ENCODE measurements at places on chromosomes 13 and 19. TPM values are rescaled to one million over a fixed set of nuclear protein-coding genes. Genes with fewer than 3 reads are reported as not detected.

GRCh38 chr19:29507081-29507860 lies 18.5 kb upstream of the VSTM2B start:
- DNase-seq, result no peak
- no peaks in the 10 kb centered on the region for H3K4me1 ChIP-seq
- peaks cover 1% of the 10 kb centered on the region for H3K36me3 ChIP-seq
- no peak overlapping the region for H3K27ac ChIP-seq

DNA sequence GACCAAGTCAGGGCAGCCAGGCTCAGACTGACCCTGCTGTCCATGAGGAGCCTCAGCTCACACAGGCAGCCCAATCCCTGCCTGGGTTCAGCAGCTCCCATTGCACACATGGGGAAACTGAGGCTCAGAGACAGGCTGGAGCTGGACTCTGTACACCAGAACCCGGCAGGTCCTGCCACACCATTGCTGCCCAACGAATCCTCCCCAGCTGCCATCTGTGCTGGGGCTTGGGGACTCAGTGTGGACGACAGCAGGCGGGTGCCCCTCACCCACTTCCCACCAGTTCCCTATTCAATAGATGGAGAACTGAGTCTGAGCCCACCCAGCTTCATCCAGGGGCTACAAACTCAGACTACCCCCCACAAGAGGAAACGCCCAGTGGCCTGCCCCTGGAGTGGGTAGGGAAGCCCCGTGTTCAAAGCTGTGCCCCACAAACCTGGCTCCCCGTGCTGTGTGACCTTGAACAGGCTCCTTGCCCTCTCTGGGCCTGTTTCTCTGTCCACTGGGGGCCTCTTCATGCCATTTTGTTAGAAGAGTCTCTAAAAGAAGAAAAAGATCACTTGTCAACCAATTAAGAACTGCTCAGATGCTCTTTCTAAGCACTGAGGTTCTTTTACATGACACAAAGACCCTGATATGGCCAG lies 50.8 kb downstream of the AP1M1 start:
- H3K4me1 ChIP-seq, result peaks cover 19% of the 10 kb centered on the region
- no peak overlapping the region for H3K4me3 ChIP-seq
- no peaks in the 10 kb centered on the region for H3K27me3 ChIP-seq
- no peak for DNase-seq
- H3K36me3 ChIP-seq, result no peaks in the 10 kb centered on the region

- H3K27me3 ChIP-seq, result no peaks in the 10 kb centered on the region
- no peak overlapping the region for H3K27ac ChIP-seq
- no peaks in the 10 kb centered on the region for H3K36me3 ChIP-seq
- no peak overlapping the region for H3K4me3 ChIP-seq
- no peaks in the 10 kb centered on the region for H3K4me1 ChIP-seq
Measured at GRCh38 chr13:79901336-79901735, 420.4 kb downstream of the NDFIP2 start.

KDM4B gene
- 37.1 TPM for total RNA-seq
